ENCODE measurements at places on chromosomes 1 and 21. TPM values are rescaled to one million over a fixed set of nuclear protein-coding genes. Genes with fewer than 3 reads are reported as not detected.

Gene TENT5C
- 200 TPM for total RNA-seq

Gene OR2L13
- total RNA-seq, result not detected

Gene NT5C1A
- total RNA-seq, result 0.08 TPM

Gene CD2
- total RNA-seq, result 1.1 TPM

Gene DEPDC1
- total RNA-seq, result 18.3 TPM

Gene DNASE2B
- total RNA-seq, result not detected

Gene CIART
- 1.8 TPM for total RNA-seq

Gene ANKRD35
- 0.05 TPM for total RNA-seq

- H3K27me3 ChIP-seq, result no peaks in the 10 kb centered on the region
- H3K4me1 ChIP-seq, result peaks cover 6% of the 10 kb centered on the region
- no peak for DNase-seq
- H3K36me3 ChIP-seq, result no peaks in the 10 kb centered on the region
- H3K27ac ChIP-seq, result no peak overlapping the region
Measured at GRCh38 chr1:202088206-202088605, 34.5 kb upstream of the GPR37L1 start.

DNA sequence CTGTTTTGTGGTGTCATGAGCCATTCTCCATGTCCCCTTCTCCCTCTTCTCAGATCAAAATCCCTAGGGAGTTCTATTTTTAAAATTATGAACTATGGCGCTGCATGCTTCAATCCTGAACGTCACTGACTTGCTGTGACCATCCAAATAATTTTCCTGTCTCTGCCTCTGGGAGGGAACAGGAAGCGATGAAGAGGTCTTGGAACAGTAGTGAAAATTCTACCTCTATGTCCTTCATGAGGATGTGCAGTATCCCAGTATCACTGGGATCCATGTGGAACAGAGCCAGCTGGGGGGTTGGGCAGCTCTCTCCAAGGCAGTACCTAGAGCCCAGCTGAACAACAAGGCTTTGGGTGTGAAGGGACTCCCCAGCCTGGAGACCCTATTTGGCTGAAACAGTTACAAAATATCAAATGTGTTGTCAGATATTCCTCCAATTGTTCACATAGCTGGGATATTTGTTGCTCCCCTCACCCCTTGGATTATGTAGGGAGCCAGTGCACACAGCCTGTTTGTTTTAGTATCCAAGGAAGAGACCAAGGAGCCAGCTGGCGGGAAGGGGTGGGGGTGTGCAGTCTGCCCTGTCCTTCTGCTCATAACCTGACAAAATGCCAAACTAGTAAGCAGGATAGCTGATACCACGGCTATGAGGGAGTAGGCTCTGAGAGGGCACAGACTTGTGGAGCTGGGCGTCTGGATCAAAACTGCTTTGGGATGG is 7.6 kb downstream of the DCLRE1B start:
- no peaks in the 10 kb centered on the region for H3K27me3 ChIP-seq
- peaks cover 4% of the 10 kb centered on the region for H3K36me3 ChIP-seq
- DNase-seq, result peak; percentile 53
- no peak overlapping the region for H3K27ac ChIP-seq

DNA sequence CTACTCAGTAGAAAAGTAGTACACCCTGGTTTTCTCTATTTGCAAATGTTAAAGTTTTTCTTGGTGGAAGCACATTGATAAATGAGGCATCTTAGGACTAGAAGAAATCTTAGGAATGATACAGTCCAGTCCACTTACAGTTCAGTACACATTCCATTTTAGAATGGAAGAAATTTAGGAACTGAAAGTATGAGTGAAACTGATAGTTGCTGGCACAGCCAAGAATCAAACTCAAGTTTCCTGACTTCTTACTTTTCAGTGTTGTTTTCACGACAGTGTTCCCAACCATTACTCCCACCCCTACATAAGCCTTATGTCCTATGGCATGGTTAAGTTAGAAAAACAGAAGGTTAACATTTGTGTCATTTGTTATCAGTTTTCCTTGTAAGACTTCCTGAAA is 258.5 kb downstream of the BACH1 start:
- no peaks in the 10 kb centered on the region for H3K4me1 ChIP-seq
- H3K36me3 ChIP-seq, result no peaks in the 10 kb centered on the region
- no peak overlapping the region for H3K4me3 ChIP-seq
- no peak overlapping the region for H3K27ac ChIP-seq

DNA sequence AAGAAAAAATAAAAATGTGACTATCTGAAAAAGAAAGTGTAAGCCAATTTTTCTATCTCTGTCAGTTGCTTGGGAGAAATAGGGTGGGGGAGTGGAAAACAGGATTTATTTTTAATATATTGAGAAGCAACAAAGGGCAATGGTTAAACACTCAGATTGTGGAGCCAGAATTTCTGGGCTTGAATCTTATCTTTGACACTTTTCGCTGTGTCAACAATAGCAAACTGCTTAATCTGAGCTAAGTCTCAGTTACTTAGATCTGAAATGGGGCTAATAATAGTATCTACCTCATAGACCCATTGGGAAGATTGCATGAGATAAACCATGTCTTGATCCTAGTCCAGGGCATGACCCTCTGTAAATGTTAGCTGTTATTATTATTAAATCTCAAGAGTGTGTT is 468.1 kb downstream of the ADGRL2 start:
- no peak for DNase-seq
- H3K27ac ChIP-seq, result no peak overlapping the region
- H3K27me3 ChIP-seq, result no peaks in the 10 kb centered on the region
- H3K4me3 ChIP-seq, result no peak overlapping the region
- no peaks in the 10 kb centered on the region for H3K36me3 ChIP-seq

GRCh38 chr21:44934797-44935532 is 4.9 kb upstream of the SLX9 start:
- no peak for DNase-seq
- no peaks in the 10 kb centered on the region for H3K27me3 ChIP-seq
- H3K27ac ChIP-seq, result no peak overlapping the region
- H3K4me3 ChIP-seq, result no peak overlapping the region
- H3K4me1 ChIP-seq, result peaks cover 29% of the 10 kb centered on the region

DNA sequence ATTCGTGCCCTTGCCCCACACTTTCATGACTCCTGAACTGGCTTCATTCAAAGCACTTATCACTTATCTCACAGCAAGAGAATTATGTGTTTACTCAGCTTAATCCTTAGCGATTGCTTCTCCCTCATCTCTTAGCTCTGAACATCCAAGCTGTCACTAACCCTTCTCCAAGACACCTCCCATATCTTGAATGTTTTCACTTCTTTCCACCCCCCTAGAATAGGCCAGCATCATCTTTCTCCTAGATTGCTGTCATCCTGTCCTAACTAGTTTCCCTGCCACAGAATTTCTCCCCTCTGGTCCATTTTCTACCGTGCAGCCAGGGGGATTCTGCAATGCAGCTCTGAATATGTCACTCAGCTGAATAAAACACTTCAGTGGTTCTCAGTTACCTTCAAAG is 68.6 kb upstream of the SPATA6 start:
- no peak for DNase-seq
- H3K27ac ChIP-seq, result no peak overlapping the region
- no peak overlapping the region for H3K4me3 ChIP-seq
- no peaks in the 10 kb centered on the region for H3K36me3 ChIP-seq
- no peaks in the 10 kb centered on the region for H3K27me3 ChIP-seq
- H3K4me1 ChIP-seq, result no peaks in the 10 kb centered on the region

GRCh38 chr1:18955441-18956192 is 859 bp downstream of the IFFO2 start:
- H3K4me3 ChIP-seq, result peak overlapping the region; percentile 85
- H3K27me3 ChIP-seq, result no peaks in the 10 kb centered on the region
- peaks cover 38% of the 10 kb centered on the region for H3K4me1 ChIP-seq
- H3K36me3 ChIP-seq, result no peaks in the 10 kb centered on the region
- peak overlapping the region; percentile 66 for H3K27ac ChIP-seq

GRCh38 chr1:23563003-23563402 is 3.7 kb upstream of the ID3 start:
- no peak for DNase-seq
- H3K27me3 ChIP-seq, result no peaks in the 10 kb centered on the region
- H3K4me1 ChIP-seq, result peaks cover 5% of the 10 kb centered on the region
- H3K36me3 ChIP-seq, result no peaks in the 10 kb centered on the region

- DNase-seq, result no peak
- H3K4me3 ChIP-seq, result no peak overlapping the region
- no peaks in the 10 kb centered on the region for H3K36me3 ChIP-seq
- peaks cover 8% of the 10 kb centered on the region for H3K4me1 ChIP-seq
- no peaks in the 10 kb centered on the region for H3K27me3 ChIP-seq
Measured at GRCh38 chr21:16563795-16564194, 834.0 kb downstream of the USP25 start.

- peaks cover 5% of the 10 kb centered on the region for H3K4me1 ChIP-seq
- no peak for DNase-seq
- no peak overlapping the region for H3K27ac ChIP-seq
- peak overlapping the region; percentile 37 for H3K4me3 ChIP-seq
- no peaks in the 10 kb centered on the region for H3K27me3 ChIP-seq
- H3K36me3 ChIP-seq, result peaks cover 9% of the 10 kb centered on the region
Measured at GRCh38 chr1:109396871-109397580, 692 bp downstream of the SORT1 start.

DNA sequence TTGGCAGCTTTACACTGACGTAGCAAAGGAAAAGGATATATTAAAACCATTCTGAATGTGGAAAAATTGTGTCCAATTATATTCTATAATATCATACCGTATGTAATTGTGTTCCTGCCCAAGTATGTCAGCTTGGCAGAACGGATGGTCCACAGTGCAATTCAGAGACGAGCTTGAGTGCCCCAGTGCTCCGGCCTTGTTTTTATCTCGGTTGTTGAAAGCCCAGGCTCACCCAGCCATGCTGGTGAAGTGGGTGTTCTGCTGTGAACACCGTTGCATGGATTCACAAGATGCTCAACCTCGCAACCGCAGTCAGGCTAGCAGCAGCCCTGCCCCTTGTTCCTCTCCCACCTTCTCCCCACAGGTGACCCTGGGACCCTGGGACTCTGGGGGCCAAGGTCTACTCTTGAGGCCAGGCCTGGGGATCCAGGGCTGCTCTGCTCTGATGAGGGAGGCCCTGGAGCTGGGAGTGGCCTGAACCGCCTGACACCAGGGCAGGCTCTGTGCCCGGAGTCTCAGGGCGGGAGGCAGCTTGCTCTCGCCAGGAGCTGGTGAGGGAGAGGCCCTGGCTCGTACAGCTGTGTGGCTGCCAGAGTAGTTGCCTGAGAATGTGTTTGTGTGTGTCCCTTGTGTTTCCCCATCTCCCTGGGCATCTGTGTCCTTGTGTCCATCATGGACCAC is 11.2 kb downstream of the PTPRF start:
- H3K4me3 ChIP-seq, result no peak overlapping the region
- peaks cover 95% of the 10 kb centered on the region for H3K4me1 ChIP-seq
- H3K27ac ChIP-seq, result peak overlapping the region; percentile 38
- no peak for DNase-seq

Measured in liver (tissue), 10 donors.